ENCODE measurements at places on chromosomes 6 and 20.

GRCh38 chr20:51570739-51571459 is 28.4 kb upstream of the NFATC2 start:
- DNase-seq, result no peak

GRCh38 chr6:157811476-157812173 is 11.4 kb upstream of the SNX9 start:
- DNase-seq, result no peak

DNA sequence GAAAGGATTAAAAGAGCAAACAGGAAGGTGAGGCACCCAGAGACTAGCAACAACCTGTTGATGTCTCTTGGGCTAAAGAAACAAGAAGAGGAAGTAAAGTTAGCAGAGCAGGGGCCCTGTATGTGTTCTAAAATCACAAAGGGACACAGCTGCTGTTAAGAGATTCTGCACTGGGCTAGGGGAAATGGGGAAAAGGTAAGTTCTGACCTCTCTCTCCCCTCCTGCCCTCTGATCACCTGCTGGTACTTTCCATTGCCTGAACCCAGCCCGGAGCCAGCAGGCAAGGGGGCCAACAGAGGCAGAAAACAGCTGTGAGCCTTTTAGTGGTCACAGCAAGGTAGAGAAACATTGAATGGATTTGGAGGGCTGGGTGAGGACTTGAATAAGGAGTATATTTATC is 13.5 kb upstream of the CNR1 start:
- no peak for DNase-seq

DNA sequence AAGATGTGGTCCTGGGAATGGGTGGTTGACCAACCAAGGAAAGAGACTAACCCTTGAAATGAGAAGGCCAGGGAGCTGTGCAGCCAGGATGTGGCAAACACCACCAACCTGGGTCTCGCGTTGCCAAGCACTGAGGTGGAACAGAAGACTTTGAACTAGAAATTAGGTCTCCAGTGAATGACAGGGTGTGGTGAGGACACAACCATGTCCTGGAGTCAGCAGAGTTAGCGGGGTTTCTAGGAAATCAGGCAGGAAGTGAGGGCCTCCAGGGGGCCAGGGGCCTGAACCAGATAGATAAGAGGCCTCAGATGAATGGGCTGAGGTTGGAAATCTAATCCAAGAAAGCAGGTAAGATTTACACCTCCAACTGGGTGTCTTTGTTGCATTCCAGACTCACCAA is 353.3 kb upstream of the ARID1B start:
- no peak for DNase-seq

- DNase-seq, result no peak
Measured at GRCh38 chr6:97280766-97281165, 2.2 kb downstream of the MMS22L start.

DNA sequence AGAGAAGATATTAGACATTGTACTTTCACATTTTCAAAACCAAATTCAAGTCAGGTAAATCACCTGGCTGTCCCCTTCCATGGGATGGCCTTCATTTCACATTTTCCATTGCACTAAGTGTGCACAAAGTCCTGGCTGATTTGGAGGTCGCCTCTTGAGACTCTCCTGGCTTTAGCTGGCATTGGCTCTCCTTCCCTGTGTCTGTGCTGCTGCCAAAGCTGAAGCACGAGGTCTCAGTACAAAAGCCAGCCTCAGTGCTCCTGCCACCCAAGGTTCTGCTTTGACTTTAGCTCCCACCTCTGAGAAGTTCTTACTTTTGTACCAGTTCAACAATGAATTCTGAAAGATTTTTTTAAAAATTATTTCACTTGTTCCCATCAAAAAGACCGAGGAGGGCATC is 289.2 kb upstream of the CNR1 start:
- no peak for DNase-seq

DNA sequence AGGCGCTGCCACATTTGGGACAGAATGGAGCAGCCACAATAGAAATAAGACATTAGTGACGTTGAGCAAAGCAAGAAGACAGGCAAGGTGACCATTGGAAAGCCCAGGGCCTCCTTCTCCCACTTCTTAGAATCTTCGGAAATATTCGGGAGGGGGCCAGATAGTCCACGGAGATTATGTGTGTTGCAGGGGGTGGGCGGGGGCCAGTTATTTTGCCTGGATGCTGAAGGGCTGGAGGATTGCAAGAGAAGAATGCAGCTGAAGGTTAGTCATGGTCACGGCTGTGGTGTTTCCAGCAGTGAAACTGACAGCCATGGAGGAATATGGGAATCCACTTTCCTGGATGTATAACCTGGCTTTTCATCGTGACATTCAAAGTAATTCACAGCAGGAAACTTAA is 88.6 kb downstream of the CDH26 start:
- DNase-seq, result no peak

GRCh38 chr20:35771689-35772562 is at the start of gene PHF20:
Gene PHF20, plus strand, starts transcription at chr20:35772015. Its CDS starts 29,508 bp downstream, at chr20:35801523.
- peak; percentile 72 for DNase-seq

DNA sequence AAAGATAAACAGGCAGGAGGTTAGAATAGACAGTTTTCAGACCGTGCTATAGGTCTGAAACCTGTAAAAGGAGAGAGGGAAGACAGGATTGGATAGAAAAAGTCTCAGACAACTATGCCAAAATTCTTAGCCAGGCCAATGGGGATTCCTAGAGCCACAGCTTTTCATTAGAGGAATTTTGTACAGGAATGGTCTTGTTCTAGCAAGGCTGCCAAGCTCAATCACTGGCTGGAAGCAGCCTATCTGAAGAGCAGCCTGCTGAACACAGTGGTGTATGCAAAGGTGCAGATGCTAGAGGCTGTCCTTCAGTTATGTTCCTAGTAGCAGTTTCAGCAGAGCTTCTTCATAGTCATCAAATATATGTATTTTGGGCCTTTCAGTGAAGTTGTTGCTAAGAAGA is 313.1 kb downstream of the GRIK2 start:
- no peak for DNase-seq

DNA sequence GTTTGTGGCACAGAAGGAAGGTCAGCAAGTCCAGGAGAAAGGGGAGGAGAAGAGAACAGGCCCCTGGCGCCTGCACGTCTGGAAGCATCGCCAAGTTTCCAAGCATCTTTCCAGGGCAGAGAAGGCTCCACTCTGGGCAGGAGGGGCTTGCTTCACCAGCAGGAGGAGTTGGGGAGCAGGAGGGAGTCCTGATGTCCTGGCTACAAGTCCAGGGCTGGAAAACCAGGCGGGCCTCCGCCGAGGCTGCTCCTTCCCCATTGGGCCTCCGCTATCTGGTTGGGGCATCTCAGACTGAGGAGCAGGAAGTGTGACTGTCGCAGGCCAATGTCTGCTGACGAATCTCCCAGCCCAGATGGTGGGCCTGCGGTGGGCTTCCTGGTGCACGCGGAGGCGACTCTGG is 421.9 kb downstream of the PREX1 start:
- no peak for DNase-seq

GRCh38 chr20:19659448-19659847 is 98.6 kb upstream of the RIN2 start:
- no peak for DNase-seq

- DNase-seq, result no peak
Measured at GRCh38 chr20:51428401-51429143, 113.9 kb downstream of the NFATC2 start.

DNA sequence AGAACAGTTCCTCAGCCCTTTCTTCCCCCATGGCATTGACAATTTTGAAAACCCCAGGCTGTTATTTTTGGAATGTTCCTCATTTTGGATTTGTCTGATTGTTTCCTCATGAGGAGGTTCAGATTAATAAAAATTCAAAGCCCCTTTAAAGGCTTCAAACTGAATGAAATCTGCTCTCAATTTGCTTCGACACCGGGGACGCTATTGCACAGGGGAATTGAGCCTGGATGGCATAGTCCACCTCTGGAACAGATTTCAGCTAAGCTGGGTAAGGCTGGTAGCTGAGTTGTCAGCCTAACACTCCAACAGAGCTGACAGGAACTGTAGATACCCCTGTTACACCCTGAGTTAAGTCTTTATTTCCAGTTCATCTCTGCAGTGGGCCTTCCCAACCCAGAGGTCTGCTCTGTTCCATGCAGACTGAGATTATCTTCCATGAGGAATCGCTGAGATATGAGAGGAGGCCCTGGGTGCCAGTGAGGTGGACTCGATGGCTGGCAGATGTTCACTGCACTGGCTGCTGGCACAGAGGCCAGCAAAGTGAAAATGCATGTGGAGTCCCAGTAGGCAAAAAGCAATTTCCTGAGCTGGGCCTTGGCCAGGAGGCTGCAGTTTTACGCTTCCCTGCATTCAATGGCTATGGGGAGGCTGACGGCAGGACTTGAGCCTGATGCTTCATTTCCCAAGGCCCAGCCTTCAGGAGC is 73.3 kb upstream of the PAX1 start:
- DNase-seq, result no peak

DNA sequence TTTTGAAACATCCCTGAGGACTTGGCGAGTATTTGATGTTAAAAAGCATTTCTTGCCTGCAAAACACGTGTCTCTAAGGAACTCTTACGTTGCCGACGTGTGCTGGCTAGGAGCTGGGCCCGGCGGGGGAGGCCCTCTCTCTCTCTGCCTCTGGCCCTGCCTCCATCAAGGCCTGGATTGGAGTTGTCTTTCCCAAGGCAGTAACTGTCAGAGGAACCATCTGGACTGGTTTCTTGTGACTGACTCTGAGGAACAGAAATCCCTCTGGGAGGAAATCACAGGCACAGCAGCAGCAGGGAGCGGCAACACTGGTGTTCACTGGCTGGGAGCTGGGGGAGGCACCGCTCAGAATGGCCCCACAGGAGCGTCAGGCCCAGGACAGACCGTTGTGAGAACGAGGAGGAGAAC is 244.2 kb downstream of the NRN1 start:
- DNase-seq, result no peak

GRCh38 chr6:99940582-99940981 is 53.4 kb downstream of the MCHR2 start:
- DNase-seq, result no peak

DNA sequence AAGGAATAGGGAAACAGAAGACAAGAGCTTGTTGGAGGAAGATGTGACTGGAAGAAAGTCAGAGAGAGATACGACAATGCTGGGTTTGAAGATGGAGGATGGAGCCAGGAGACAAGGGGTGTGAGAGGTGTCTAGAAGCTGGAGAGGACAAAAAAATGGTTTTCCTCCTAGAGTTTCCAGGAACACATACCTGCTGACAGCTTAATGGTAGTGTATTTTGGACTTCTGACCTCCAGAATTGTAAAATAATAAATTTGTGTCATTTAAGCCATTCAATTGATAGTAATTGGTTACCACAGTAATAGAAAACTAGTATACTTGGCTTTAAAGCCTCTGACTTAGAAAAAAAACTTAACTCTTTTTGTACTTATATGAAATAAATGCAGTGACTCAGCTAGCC is 3.6 kb downstream of the AIG1 start:
- no peak for DNase-seq

DNA sequence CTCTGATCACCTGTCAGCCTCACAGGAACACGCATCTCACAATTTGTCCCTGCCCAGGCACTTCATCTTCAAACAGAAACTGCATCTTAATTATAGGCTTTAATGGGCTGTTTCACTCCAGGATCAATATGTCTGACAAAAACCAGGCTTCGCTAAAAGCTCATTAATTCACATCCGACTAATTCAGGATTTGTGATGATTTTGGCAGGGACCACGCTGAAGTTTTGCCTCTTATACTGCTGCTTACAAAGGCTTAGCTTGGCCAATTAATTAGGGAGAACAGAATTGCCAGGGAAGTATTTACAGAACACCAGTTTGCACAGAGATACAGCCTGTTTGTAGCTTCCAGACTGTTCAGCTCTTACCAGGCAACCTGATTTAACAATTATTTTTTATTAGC is 541.0 kb upstream of the SPTLC3 start:
- peak; percentile 53 for DNase-seq

- DNase-seq, result no peak
Measured at GRCh38 chr20:57592263-57593092, 27.7 kb downstream of the ZBP1 start.

DNA sequence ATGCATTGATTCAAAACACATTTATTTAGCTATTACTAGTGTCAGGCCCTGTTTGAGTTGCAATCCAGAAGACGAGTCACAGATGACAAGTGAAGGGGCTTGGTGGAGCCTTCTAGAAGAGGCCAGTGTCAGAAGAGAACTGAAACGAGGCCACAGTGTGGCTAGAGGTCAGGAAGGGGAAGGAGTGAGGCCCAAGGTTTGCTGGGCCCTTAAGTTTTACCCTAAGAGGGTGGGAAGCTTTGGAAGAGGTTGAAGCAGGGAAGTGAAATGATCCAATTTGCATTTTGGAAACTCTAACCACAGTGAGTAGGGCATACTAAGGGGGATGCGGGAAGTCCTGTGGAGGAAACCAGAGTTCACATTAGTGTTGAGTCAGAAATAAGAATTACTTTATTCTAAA is 25.0 kb downstream of the TTK start:
- DNase-seq, result no peak

DNA sequence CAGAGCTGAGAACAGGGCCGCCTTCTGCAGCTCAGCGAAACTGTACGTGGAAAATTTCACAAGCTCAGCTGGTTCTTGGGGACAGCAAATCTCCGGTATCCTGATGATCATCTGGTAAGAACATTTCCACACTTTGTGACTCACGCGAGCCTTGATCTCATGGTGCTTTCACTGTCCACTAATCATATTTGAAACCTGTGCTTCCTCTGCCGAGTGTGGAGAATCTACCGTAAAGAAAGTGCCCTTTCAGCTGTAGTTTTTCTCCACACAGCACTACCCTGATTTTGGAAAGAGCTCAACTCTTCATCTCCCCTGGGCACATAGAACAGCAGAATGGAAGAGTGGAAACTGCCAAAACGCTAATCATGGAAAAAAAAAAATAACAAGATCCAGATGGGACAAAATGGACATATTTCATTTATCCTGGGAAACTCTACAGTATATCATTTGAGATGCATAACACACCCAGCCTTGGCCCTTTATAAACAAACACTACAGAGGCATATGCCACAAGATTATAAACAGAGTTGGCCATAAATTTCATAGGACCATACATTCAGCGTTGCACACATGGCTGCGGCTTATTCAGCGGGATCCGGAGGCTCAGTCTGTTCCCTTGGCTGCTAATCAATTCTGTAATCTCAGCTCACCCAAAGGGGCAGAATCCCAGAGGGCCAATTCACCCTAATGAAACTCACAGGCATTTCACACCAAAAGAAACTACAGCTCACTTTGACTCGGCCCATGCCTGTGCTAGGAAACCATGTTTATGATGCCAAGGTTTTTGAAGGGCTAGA is 434.5 kb downstream of the HDGFL1 start:
- DNase-seq, result no peak

GRCh38 chr20:10924644-10925201 is 250.9 kb upstream of the JAG1 start:
- peak; percentile 23 for DNase-seq

Measured in NCI-H1436 treated with DMSO at 0.1 percent for 48 hours (cell line).